ENCODE measurements at places on chromosomes 6 and 20.

DNA sequence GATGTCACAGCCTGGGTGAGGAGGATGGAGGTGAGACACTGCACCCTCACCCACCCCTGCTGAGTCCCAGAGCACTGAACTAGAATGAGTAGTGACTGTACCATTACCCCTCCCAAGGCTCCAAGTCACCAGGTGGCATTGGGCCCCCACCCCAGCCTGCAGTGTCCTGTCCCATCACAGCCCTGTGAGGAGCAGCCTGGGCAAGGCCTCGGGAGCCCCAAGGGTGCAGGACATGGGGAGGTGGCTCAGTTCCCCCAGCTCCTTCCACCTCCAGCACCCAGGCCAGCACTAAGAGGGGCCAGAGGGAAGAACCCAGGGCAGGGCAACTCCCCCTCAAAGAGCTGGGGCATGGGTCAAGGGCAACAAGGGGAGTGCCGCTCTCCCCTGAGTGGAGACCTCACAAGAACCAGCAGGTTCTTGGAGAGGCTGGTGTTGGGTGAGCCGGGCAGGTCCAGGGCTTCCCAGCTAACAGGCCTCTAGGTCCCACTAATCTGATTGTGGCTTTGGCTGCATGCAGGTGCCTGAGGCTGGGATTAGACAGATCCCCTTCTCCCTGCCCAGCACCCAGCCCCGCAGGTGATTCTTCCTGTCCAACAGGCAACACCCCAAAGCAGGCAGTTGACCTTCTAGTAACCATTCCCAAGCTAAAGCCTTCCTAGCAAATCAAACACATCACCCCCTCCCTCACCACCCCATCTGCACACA is 2.6 kb downstream of the CST4 start:
- DNase-seq, result no peak

- no peak for DNase-seq
These were observed 167.5 kb downstream of the GPX5 start for GRCh38 chr6:28693033-28693750.

GRCh38 chr6:131914967-131915751 is 36.0 kb downstream of the CCN2 start:
- DNase-seq, result peak; percentile 89

GRCh38 chr20:51219544-51219943 is 196.6 kb upstream of the KCNG1 start:
- no peak for DNase-seq

DNA sequence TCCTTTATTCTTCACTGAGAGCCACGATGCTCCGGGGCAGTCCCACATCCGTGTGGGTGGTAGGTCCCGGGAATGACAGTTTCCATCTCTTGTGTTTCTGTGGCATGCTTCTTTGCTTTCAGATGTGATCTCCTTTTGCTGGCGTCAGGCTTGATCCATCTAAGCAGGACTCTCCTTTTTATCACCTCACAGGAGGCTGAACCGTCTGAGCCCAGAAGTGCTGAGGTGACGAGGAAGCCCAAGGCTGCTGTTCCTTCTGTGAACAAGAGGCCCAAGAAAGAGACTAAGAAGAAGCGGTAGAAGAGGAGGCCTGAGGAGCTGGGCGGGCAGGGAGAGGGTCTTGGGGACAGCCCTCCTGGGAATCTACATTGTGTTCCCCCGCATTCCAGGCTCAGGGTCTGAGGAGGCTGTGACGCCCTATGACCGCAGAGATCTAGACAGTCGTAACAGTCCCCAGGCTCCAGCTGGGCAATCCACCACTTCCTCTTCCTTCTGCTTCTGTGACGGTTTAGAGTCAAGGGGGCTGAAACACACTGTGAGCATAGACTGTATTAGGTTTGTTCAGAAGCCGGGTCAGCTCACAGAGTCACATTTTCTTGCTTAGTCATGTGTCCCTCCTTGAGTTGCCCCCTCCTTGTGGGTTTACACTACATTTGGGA is 26.8 kb downstream of the MANBAL start:
- no peak for DNase-seq

DNA sequence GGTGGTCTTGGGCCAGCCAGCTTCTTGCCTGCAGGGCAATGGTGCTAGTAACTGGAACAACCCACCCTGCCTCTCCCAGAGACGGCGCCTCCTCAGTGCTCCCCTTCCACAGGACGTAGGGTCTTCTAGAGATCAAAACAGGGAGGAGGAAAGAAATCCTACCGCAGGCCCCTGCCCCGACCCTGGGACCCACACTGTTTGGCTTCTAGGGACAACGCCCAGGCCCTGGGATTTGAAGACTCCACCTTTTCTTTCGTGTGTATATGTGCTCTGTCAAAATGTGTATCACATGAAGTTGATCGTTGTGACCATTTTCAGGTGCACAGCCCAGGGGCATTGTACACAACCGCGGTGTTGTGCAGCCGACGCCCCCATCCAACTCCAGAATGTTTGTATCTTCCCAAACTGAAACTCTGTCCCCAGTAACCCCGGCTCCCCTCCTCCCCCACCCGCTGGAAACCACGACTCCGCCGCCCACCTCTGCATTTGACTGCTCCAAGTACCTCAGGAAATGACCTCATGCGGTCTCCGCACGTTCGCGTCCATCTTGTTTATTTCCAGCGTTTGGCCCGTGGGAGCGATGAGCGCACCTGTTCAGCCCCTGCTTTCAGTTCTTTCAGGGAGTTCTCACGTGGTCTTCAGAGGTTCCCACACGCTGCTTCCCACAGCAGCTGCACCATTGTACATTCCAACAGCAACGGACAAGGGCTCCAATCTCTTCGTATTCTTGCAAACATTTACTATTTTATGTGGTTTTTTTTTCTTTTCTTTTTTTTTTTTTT is 3.4 kb upstream of the BHLHE23 start:
- DNase-seq, result peak; percentile 11

DNA sequence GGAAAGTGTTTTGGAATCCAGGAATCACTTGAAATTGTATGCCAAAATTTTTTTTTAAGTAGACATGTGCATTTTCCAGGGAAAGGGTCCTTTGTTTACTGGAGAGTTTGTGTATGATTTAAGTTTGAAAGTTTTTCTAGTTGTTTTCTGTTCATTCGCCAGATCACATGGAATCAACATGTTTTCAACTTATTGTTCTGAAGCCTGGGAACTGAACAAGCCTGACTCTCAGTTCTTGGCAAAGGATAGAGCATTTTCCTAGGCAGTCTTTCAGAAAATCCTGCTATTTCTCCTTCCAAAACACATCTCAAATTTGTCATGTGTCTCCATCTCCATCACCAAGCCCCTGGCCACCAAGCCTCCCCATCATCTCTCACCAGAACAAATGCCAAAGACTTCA is 374.8 kb downstream of the MAFB start:
- DNase-seq, result no peak

DNA sequence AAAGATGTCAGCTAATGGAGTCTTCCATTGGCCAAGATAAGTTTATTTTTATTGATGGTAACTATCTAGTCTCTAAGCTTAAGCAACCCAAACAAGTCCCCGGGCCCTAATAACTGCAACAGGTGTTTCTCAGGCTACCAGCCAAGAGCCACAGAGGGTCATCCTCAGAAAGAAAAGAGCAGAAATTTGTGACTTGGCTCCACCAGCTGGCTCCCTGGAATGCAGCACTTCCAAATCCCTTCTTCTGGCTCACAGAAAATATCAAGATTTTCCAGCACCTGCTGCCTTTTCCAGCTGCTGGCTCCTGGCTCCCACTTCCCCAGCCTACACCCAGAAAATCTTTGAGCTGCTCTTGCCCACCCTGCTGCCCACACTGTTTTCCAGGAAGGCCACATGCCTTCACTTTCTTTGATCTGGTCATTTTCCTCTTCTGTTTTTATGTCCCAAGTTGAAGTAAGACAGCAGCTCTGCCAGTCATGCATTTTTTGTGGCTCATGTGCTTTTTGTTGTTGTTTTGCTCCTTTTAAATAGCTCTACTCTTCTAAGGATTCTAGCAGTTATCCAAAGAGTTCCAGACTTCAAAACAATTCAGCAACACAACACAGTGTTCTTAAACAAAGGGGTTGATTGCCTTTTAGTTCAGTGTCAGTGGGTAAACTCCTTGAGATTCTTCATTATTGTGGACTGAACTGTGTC is 151.0 kb upstream of the SMLR1 start:
- DNase-seq, result no peak
